ENCODE measurements at places on chromosomes 13 and 19. TPM values are rescaled to one million over a fixed set of nuclear protein-coding genes. Genes with fewer than 3 reads are reported as not detected.

Gene ZNF836
- total RNA-seq: 29.7 TPM

Gene OR7A5
- total RNA-seq: not detected

Gene MEX3D
- total RNA-seq: 96.7 TPM

Gene ZIC5
- total RNA-seq: 0.47 TPM

Data from glutamatergic neuron (in vitro differentiated cells).